Osteoblast (primary cell): ENCODE measurements at places on chromosomes 3 and 15. TPM values are rescaled to one million over a fixed set of nuclear protein-coding genes. Genes with fewer than 3 reads are reported as not detected.

Gene CHST2
- total RNA-seq = 13.8 and 16.5 TPM in 2 replicates

DNA sequence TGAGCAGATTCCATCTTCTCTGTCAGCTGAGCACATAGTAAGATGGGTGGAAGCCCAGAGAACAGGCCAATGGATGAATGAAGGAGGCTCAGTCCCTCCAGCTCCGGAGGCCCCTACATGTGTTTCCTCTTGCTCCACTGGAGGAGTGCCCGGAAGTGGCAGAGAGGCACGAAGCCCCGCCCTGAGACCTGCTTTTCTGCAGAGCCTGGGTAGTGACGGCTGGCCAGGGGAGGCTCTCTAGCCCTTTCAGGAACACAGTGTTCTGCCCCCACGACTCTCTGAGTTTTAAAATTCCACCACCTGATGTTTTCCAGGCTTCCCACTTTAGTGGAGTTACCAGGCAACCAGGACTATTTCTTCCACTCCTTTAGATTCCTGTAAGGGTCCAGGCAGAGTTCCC is 149.4 kb upstream of the SLC6A11 start:
- peaks cover 32% of the 10 kb centered on the region for H3K27me3 ChIP-seq
- DNase-seq = no peak
- no peaks in the 10 kb centered on the region for H3K36me3 ChIP-seq
- H3K4me3 ChIP-seq = no peak overlapping the region
- H3K4me1 ChIP-seq = no peaks in the 10 kb centered on the region

GRCh38 chr3:73143821-73144237 is 82.4 kb downstream of the EBLN2 start:
- H3K27me3 ChIP-seq = peaks cover 11% of the 10 kb centered on the region
- H3K27ac ChIP-seq = no peak overlapping the region
- H3K36me3 ChIP-seq = no peaks in the 10 kb centered on the region
- DNase-seq = peak; percentile 42

- H3K4me3 ChIP-seq = no peak overlapping the region
- peaks cover 19% of the 10 kb centered on the region for H3K4me1 ChIP-seq
- H3K27ac ChIP-seq = peak overlapping the region; percentile 79
- no peaks in the 10 kb centered on the region for H3K36me3 ChIP-seq
- H3K27me3 ChIP-seq = no peaks in the 10 kb centered on the region
Measured at GRCh38 chr3:177770383-177771230, 573.3 kb upstream of the TBL1XR1 start.
